T-helper 1 cell (primary cell): ENCODE measurements at places on chromosomes 4 and X.

- no peak for DNase-seq
Observed at GRCh38 chr4:72591547-72592454, 22.8 kb upstream of the ADAMTS3 start.

GRCh38 chrX:109830157-109830703 lies 97.2 kb upstream of the ACSL4 start:
- no peak for DNase-seq

- DNase-seq: no peak
Observed at GRCh38 chr4:76950956-76951671, 1.6 kb downstream of the SEPTIN11 start.

GRCh38 chrX:38426785-38427184 lies 74.4 kb downstream of the OTC start:
- DNase-seq: no peak

- DNase-seq: no peak
Observed at GRCh38 chrX:132041015-132041414, 17.9 kb downstream of the STK26 start.

GRCh38 chrX:51802917-51803688 lies 59.9 kb downstream of the GSPT2 start:
- DNase-seq: peak; percentile 78

DNA sequence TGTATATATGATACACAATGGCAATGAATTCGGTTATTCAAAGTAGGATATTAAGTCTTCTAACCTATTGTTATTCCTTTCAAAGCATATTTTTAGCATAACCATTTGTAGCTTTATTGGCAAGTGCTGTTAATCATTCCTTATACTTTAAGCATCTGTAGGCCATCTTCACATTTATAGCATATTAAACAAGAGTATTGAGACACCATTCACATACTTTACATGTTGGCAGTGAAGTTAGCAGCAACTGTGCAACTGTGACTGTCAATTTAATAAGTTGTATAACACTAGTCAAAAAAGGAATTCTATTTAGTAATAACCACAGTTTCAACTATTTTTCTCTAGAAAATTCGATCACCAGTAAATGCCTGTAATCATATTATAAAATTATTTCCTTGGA lies 107.3 kb upstream of the MYOZ2 start:
- DNase-seq: no peak

GRCh38 chr4:16133406-16133805 lies 49.6 kb upstream of the PROM1 start:
- DNase-seq: no peak

- DNase-seq: no peak
Observed at GRCh38 chr4:111802191-111802590, 343.1 kb upstream of the FAM241A start.

- no peak for DNase-seq
Observed at GRCh38 chr4:163332526-163333406, at the start of gene NPY1R. TSS of gene NPY1R (minus strand) at chr4:163332596. CDS start at chr4:163326554, 6,042 bp downstream.

GRCh38 chrX:118392716-118393115 lies 46.8 kb downstream of the WDR44 start:
- DNase-seq: no peak

- no peak for DNase-seq
Observed at GRCh38 chr4:78020677-78021076, 36.4 kb upstream of the FRAS1 start.

- DNase-seq: no peak
Observed at GRCh38 chr4:6456450-6456849, 16.0 kb downstream of the PPP2R2C start.

DNA sequence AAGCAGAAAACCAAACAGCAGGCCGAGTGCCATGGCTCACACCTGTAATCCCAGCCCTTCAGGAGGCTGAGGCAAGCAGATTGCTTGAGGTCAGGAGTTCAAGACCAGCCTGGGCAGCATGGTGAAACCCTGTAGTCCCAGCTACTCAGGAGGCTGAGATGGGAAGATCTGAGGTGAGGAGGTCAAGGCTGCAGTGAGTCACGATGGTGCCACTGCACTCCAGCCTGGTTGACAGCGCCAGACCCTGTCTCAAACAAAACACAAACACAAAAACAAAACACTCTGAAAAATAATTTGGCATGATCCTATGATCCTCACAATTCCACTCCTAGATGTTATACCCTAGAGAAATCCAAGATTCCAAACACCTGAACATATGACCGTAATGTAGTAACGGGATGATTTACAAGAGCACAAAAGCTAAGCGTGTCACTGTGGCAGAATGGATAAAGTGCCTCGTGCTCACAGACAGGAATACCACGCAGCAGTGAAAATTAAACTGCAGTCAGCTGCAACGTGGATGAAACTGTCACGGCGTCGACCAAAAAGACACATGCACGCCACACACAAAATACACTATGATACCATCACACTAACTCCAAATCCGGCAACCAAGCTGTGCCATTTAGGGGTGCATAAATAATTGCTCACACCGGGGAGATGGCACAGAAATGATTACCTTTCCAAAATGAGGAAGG lies 1.7 kb downstream of the NELFA start:
- DNase-seq: no peak

- DNase-seq: no peak
Observed at GRCh38 chr4:33577791-33578190, 2666.5 kb downstream of the ARAP2 start.

- no peak for DNase-seq
Observed at GRCh38 chr4:48343551-48343950, 2.2 kb downstream of the SLAIN2 start.

- no peak for DNase-seq
Observed at GRCh38 chrX:151538190-151539122, 25.0 kb upstream of the PASD1 start.

DNA sequence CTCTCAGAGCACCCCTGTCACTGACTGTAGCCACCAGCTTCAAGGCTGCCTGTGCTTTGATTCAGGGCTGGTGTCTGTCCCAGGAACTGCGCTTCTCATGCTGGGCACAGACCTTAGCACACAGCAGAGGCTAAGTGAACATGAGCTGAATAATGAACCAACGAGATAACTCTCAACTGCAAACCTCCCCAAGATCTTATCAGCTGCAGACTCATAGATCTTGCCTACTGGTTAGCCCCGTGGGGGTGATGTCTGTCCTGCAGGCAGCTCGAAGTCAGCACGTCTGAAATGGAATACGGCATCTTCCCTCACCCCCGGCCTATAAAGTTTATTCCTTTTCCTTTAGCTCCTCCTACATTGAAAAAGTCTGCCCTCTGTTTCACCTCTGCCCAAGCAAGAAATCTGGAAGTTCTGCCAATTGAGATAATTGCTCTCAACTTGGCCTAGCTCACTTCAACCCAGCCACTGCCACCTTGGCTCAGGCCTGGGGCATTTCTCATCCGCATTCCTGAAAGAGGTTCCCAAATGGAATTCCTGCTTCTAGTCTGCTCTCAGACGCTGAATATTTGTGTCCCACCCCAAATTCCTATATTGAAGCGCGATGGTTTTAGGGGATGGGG lies 73.7 kb downstream of the GATB start:
- DNase-seq: no peak

DNA sequence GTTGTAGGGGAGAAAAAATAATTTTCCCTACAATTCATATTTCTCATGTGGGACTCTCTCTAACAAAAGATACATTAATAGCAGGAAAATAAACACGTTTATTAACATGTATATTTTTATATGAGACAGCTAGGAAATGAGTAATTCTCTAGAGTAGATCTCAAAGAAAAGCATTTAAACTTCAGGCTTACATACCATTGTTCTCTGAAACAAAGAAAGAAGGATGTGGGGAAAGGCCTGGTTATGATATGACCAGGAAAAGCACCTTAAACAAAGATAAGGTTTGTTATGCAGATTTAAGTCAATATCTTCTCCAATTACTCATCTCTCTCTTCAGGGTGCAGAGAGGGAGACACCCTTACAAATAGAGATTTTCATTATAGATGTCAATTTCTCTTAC lies 131.3 kb downstream of the SLC7A11 start:
- no peak for DNase-seq

GRCh38 chr4:65670331-65671031 lies at the start of gene EPHA5:
TSS of gene EPHA5 (minus strand) at chr4:65670489. CDS start at chr4:65669742, 747 bp downstream.
- DNase-seq: no peak

DNA sequence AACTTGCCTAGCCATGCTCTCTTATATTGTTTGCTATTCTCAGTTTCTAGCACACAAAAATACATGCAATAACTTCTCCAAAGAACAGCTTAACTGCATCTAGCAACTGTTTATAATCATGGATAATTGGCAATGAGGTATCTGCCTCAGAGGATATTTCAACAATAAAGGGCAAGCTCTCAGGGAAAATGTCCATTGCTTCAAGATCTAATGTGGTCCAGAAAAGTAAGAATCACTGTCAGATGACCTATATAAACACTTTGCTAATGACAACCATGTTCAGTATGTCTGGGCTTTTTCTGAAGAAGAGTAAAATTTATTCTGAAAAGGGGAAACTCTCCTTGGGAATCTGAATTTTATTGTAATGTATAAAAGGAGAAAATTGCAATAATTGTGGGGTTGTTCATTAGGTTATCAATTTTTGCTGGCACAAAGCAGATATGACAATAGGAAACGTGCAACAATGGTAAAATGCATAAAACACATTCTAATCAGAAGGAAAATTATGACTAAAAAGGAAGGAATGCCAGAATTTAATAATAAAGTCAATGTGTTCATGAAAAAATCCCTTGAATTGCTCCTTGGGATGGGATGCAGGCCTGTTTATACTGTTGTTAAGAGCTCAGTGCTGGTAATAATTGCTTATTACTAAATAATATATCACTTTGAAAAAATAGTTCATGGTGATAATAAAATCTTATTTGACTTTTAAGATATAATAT lies 90.3 kb downstream of the ANTXR2 start:
- DNase-seq: no peak

GRCh38 chr4:24080871-24081270 lies 191.0 kb upstream of the PPARGC1A start:
- DNase-seq: no peak

DNA sequence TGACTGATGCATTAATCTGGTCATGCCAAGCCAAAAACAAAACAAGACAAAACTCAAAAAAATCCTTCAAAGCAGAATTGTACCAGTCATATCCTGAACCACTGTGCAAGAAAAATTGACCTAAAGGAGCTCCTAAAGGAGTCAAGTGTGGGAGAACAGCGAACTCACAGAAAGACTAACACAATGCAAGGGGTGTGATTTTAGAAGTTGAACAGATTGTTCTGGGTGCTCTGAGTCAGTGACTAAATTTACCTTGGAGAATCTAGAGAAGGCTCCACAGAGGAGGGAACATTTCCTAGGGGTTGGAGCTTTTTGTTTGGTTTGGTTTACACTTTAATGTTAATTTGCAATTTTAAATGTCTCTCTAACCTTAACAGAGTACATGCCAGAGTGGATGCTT lies 48.9 kb upstream of the PHF8 start:
- no peak for DNase-seq

GRCh38 chr4:182105416-182105815 lies 137.8 kb upstream of the TENM3 start:
- DNase-seq: no peak

DNA sequence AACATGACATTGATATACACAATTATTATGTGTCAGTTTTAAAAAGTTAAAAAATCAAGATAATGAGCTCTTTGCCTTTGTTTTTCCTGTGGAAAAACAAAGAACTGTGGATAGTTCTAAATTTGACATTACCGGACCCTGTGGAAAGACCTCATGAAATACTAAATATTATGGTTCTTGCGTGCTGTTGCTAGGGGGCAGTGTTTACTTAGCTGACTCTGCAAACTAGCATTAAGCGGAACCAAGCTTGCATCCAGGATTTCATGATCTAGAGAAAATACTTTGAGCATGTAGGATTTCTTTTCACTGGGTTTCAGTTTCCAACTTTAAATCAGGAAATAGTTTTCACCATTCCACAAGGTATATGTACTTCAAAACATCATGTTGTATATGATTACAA lies 33.6 kb downstream of the CLCN4 start:
- no peak for DNase-seq

GRCh38 chr4:128234836-128235235 lies 52.8 kb downstream of the PGRMC2 start:
- DNase-seq: no peak

DNA sequence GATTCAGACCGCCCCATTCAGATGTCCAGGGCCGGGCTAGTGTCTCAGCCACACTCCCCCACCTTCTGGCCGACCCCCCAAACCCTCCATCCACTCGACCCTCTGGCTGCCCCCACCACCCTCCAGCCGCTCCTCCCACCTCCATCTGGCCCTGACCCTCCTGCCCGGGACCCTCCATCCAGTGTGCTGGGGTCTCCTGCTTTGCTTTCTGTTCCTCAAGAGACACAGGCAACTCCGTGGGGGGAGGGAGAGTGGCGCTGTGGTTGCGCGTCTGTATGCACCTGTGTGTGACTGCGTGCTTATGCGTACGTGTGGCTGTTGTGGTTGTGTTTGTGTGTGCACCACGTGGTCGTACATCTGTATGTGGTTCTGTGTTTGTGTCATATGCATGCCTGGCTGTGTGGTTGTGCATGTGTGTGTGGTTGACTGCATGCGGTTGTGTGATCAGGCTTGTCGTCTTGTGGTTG lies 33.3 kb downstream of the CPLX1 start:
- peak; percentile 64 for DNase-seq

DNA sequence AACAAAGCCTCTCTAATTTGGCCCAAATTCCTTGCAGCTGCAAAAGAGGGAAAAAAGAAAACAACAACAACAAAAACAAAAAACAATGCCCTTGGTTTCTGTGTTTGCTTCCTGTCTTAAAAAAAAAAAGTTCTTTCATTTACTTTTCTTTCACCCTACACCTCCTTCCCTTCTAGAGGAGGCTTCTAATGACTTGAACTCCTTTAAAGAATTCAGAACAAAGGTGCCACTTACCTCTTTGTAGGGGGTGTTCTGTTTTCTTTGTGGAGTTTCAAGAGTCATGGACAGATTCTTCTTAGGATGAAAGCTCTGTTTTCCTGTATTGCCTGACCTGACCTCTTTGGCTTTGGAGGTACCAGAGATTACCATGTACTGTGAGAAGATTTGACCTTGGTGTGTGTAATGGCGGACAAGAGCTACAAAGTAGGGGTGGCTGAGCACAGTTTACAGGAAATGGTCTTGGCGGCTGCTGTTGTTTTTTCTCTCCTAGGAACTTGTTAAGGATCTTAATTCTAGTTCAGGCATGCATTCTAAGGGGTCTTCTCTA lies 72.4 kb upstream of the S100G start:
- DNase-seq: no peak

DNA sequence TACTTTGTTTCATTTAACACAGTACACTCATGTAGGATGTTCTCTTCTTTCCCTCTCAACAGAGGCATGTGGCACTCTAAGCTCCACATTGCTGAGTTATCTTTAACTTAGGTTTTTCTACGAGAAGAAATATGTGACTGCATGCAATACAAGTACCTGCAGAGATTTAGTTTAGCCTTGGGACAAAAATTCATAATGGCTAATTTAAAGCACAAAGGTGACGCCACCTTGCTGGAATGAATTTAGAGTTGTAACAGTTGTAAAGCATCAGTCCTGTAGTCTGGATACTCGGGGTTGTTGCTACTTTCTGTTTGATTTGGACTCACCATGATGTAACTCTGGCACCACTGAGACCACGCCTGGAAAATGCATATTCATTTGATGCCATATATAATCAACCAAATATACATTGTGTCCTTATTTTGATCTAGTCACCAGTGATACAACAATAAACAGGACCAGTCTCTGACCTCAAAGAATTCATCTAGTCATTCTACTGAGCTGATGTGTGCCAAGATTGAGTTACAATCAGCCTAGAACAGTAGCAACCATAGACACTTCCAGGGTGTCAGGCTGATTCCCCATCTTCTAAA lies 451.0 kb upstream of the ZFP42 start:
- no peak for DNase-seq
